ENCODE measurements at places on chromosomes 3 and 15.

GRCh38 chr3:172347895-172348679 is 100.2 kb downstream of the GHSR start:
- DNase-seq = peak; percentile 13

GRCh38 chr15:81532001-81532400 is 158.0 kb upstream of the TMC3 start:
- no peak for DNase-seq

- no peak for DNase-seq
These were observed 231.5 kb upstream of the FEZF2 start for GRCh38 chr3:62604751-62605351.

DNA sequence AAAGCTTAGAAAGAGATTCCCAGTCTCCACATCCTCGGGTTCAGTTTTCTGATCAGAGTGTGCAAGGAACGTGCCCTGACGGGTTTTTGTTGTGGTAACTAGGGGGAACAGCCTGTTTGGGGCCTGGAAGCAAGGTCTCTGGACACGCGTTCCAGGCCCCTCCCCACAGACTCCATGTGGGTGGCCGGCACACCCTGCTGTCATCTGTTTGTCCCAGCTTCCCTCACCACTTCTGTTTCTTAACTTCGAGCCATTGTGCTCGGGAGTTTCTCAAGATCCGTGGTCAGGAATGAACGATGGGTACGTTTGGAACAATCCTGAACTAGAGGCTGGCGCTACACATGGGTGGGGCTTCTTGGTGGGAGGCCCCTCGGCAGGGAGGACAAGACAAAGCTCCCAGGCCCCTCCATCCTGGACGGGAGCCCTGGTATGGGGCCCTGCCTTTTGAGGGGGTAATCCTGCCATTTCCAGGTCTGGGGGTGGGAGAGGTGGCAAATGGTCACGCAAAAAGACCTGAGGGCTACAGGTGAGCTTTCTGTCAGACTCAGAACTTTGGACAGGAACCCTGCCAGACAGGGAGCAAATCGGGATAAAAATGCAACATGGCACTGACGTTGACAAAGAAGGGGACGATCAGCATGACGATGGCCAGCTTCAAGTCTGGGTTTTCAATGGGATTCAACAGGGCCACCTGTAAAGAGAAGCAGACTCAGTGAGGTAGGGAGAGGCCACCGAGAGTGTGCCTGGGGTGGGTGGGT is 8.5 kb upstream of the MUSTN1 start:
- DNase-seq = no peak

- DNase-seq = no peak
These were observed 103.9 kb downstream of the MME start for GRCh38 chr3:155184011-155184410.

- no peak for DNase-seq
These were observed 124.7 kb upstream of the FRMD4B start for GRCh38 chr3:69510481-69511030.

- no peak for DNase-seq
These were observed 42.7 kb upstream of the B3GNT5 start for GRCh38 chr3:183210341-183210740.

DNA sequence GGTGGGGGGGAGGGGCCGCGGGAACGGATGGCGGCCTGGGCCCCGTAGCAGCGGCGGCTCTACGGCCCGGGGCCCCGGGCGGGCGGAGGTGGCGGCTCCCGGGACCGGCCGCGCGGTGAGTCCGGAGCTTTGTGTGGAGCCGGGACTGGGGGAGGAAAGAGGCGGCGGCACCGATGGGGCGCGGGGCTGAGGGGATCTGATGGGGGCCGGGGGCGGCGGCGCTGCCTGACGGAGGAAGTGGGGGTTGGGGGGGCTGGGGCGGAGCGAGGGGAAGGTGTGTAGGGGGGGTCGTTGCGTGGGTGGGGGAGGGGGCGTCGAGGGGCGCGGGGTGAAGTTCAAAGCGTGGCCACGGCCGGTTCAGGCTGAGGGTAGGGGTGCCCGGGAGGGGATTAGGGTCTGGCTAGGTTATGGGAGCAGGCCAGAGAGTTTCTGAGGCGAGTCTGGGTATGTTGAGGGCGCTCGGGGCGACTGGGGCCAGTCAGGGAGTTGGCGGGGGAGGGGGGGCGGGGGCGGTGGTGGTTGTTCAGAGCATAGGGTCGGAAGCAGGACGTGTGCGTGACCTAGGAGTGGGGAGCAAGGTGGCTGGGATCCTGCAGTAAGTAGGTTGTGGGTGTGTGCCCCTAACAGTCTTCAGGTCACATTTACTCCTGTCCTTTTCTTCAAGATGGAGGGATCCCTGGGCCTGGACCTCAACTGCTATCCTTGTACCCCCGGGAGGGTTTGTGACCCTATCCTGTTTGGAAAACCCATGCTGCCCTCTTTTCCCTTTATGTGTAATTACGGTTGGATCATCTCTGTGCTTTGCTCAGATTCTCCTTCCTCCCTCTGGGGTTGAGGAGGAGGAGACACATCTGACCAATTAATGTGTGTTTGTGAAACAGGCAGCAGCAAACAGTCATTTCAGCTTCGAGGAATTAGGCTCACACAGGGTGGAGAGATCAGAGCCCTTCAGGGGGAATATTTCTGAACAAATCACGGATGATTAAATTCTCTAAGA is 644 bp downstream of the ZNF609 start:
- DNase-seq = peak; percentile 64

GRCh38 chr3:187828579-187829452 is 83.5 kb upstream of the BCL6 start:
- no peak for DNase-seq

DNA sequence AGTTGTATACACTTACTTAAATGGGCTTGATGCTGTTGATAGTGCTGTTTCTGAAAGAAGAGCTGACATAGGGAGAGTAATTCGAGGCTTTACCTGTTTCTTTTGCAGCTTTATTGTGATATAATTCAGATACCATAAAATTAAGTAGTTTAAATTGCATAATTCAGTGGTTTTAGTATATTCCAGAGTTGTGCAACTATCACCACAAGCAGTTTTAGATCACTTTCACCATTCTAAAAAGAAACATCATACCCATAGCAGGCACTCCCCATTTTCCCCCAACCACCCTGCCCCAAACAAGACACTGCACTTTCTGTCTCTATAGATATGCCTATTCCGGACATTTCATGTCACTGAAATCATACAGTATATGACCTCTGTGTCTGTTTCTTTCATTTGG is 98.5 kb downstream of the MTHFS start:
- no peak for DNase-seq

- DNase-seq = no peak
These were observed 31.6 kb downstream of the TSC22D2 start for GRCh38 chr3:150439657-150440056.

DNA sequence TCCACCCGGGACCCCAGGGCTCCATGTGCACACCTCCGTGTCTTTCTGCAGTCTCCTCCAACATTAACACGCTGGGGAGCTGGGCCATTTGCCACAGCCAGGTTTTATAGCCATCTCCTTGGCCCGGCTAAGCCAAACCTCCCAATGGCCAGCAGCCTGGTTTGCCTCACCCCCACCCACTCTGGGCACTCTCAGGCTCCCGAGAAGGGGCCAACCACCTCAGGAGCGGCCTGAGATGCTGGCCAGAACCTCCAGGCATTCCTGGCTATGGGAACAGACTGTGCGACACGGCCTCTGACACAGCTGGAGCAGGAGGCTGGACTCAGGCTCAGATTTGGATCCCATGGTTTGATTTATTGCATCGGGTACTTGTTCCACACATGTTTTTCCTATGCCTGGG is 289.7 kb downstream of the RPLP1 start:
- no peak for DNase-seq

DNA sequence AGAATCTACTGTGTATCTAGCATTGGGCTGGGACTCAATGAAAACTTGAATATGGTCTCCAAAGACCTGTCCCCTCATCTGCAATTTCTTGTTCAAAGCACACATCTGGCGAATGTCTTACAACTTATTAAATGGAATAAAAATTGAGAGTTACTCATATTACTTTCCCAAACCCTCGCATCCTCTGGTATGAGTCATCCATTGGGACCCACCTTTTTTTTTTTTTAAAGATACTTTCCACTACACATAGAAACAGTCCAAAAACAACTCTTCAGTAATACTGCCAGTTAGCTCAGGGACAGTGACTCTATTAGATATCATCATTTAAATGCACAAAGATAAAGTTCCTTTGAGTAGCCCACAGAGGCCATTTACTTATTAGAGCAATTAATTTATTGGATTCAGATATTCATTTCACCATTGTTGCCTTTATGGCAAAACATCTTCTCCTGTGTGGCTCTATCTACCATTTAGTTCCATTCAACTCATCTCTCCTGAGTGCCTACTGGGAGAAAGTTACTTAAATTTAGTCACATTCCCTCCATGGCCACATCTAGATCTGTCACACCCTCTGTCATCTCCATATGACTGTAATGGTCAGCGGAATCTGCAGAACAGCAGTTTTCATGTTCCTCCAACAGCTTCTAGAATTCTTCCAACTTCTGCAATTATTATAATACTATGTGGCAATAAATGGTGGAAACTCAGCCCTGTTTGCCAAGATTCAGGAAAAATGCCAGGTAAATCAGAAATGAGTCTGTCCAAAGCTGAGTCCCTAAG is 77.9 kb upstream of the ARHGEF3 start:
- no peak for DNase-seq

DNA sequence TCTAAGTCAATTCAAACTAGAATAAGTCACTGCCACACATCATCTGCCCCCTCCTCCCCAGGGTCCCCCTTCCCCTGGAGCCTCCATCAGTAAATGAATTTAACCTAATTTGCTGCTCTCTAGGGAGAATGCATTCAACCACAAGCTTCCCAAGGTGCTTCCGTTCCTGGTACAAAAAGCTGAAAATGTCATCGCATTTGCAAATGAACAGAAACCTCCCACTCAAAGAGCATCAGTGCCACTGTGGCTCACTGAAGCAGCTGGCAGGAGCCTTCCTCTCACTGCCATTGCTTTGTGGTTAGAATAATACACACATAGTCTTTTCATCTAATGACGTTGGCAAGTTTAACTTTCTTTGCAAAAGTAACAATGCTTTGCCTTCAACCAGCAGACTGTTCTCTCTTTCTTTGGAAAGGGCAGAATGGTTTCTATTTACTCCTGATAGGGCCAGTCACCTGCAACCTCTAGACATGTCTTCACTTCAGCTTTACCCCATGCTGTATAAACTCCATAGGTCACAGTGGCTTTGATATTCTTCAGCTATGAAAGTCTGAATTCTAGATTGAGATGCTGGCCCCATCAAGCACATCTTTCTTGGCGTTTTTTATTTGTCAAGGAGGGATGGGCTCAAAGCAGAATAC is 238.1 kb downstream of the CPNE4 start:
- no peak for DNase-seq

GRCh38 chr3:65675011-65675410 is 363.7 kb downstream of the MAGI1 start:
- no peak for DNase-seq

DNA sequence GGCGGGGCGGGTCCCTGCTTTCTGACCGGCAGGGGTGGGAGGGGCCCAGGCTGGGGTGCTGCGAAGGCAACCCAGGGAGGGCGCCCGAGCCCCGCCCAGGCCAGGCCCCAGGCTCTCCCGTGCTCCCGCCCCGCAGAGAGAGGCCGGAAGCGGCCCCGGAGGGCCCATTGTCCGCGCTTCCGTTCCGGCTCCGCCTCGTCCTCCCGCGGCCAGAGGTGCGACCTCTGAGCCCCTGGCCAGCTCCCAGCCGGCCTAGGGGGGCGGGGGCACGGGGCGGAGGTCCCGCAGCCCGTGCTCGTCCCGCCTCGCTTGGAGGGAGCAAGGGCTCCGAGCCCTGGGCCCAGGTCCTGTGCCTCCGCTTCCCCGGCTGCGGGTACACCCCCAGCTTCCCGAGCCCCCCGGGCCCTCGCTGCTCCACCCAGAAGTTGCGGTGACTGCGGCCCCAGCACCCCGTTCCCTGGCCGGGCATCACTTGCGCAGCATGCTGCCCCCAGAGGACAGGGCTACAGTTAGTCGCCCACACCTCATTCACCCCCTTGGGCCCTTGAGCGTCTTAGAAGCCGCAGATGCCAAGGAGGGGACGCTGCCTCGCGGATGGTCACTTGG is 20.4 kb upstream of the PLXND1 start:
- peak; percentile 88 for DNase-seq

DNA sequence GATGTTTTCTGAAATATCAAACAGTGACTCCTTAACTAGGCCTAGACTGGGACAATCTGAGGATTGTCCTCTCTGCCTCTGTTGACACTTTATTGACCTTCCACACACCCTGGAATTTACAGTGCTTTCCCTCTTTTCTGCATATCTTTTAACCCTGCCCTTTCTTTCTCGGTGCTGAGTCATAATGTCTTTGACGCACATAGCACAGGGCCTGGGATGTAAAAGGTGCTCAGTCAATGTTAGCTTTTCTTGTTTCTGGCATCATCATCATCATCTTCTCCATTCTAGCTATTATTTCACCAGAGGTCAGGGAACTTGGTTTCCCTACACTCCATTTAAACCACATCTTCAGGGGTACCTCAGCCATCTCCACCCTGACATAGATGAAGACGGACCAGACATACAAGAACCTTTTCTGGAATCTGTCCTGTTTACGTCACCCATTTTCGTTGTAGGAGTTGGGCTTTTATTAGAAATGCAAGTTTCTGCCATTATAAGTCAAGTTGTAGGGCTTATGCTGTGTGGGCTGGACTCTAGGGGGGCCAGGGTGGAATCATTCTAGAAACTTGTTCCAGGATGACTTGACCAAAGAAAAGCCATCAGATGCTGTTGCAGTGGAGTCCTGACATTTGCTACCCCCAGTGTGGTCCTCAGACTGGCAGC is 46.6 kb downstream of the ZBTB38 start:
- DNase-seq = no peak

- peak; percentile 63 for DNase-seq
These were observed 22.0 kb upstream of the RBSN start for GRCh38 chr3:15120986-15121385.

- DNase-seq = peak; percentile 30
These were observed 9.9 kb downstream of the CEP152 start for GRCh38 chr15:48800811-48801455.

DNA sequence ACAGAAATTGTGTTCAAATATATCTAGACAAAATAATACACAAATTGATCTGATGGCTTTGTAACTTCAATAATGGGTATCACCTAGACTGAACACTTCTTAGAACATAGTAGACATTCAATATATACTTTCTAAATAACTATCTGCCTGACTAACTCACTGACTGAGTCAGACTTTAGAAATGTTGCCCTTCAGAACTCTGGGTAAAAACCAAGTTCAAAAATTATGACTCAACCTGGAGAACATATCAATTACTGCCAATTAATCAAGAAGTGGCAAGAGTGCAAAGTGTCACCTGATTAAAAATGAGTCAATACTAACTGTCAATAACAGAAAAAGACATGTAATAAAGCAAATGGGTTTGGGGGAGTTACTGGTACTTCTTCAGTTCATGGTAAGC is 144.6 kb upstream of the TMCO5A start:
- no peak for DNase-seq

- no peak for DNase-seq
These were observed 13.9 kb downstream of the ARHGEF3 start for GRCh38 chr3:56787784-56788256.

GRCh38 chr3:171506743-171507319 is 46.6 kb upstream of the TNIK start:
- no peak for DNase-seq

DNA sequence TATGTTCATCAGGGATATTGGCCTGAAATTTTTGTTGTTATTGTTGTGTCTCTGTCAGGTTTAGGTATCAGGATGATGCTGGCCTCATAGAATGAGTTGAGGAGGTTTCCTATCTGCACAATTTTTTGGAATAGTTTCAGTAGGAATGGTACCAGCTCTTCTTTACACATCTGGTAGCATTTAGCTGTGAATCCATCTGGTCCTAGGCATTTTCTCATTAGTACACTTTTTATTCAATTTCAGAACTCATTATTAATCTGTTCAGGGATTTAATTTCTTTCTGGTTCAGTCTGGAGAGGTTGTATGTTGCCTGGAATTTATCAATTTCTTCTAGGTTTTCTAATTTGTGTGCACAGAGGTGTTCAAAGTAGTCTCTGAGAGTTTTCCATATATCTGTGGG is 57.0 kb downstream of the STRIT1 start:
- DNase-seq = no peak

Measured in NCI-H1105 (cell line).